NCI-H1092 (cell line): ENCODE measurements at places on chromosomes 4 and X.
A peak's percentile ranks its signal among the peaks of the same experiment; 100 is the strongest.

DNA sequence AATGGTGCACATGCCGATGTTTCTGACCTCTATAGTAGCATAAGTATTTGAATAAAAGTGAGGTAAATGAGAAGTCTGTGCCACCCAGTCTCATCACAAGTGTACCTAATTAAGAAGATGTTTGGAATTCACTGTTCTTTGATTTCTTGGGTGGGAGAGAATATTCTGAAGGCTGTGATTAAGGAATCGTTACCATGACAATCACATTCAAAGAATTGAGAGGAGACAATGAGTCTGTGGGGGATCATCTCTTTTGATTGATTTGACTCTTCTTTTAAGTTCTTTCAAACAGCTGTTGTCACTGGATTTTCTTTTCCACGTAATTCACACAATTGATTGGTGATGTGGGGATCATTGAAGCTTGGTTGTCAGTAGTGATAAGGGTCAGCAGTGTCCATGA lies 18.1 kb downstream of the FHL1 start:
- no peak for DNase-seq

- DNase-seq = no peak
Observed at GRCh38 chr4:184062769-184063168, 154.9 kb downstream of the ENPP6 start.

GRCh38 chrX:115504167-115504566 lies 56.8 kb upstream of the PLS3 start:
- DNase-seq = no peak

DNA sequence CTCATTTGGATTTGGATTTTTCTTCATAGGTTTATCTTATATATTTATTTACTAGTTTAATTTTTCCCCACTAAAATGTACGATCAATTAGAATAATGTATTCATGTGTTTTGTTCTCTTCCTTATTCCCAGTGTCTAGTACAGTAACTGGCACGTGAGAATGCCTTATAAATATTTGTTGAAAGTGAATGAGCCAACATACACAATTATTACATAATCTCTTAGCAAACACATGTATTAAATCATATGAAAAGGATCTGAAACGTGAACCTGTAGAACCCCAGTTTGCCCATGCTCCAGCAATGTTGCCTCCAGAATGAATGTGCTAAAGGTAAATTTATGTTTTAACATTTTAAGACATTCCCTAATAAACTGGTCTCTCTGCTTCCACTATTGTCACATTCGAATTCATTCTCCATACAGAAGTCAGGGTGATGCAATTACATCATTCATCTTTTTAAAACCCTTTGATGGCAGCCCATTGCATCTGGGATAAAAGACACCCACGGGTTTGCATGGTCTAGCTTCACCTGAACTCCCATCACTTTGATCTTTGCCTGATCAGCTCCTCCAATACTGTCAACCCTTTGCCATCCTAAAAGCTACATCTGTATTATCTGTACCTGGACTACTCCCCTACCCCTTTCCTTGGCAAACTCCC lies 30.7 kb upstream of the AREG start:
- DNase-seq = no peak

- no peak for DNase-seq
Observed at GRCh38 chr4:159460371-159460770, 357.5 kb downstream of the RAPGEF2 start.

GRCh38 chr4:73891739-73892405 lies 22.7 kb downstream of the CXCL1 start:
- DNase-seq = no peak

- DNase-seq = no peak
Observed at GRCh38 chrX:13081395-13082205, 37.2 kb upstream of the FAM9C start.

GRCh38 chr4:85940151-85940550 lies 419.7 kb downstream of the MAPK10 start:
- no peak for DNase-seq

DNA sequence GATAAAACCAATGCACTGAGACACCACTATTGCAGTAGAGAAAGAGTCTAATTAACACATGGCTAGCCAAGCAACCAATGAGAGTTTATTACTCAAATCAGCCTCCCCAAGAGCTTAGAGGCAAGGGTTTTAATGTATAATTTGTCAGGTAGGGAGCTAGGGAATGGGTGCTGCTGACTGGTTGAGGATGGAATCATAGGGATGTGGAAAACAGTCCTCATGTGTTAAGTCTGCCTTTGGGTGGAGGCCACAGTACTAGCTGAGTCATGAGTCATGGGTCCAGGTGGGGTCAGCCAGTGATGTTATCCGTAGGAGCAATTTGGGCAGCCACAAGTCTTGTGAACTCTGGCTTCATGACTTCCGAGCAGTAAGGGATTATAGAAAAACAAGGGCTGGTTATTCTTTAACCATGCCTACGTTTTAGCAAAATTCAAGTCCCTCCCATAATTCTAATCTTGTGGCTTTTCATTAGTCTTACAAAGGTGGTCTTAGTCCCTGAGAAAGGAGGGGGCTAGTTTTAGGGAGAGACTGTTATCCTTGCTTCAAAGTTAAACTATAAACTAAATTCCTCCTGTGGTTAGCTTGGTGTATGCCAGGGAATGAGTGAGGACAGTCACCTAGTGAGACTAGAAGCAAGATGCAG lies 25.1 kb upstream of the PLAC8 start:
- DNase-seq = no peak

- no peak for DNase-seq
Observed at GRCh38 chrX:40867352-40867751, 132.0 kb upstream of the MED14 start.

DNA sequence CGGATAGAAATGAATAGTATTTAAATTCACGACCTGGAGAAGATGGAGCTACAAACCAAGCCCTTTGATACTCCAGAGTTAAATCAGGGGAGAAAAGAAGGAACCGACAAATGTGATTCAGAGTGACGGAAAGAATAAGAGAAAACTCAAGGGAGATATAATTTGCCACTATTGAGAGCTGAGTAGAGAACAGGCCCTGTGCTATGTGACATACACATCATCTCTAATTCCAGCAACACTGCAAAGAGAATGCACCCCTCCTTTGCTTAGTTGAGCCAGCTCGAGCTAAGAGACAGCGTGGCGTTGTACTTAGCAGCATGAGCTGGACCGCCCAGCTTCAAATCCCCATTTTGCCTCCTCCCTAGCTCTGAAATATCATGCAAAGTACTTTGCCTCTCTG lies 266.4 kb upstream of the TENM3 start:
- DNase-seq = no peak

DNA sequence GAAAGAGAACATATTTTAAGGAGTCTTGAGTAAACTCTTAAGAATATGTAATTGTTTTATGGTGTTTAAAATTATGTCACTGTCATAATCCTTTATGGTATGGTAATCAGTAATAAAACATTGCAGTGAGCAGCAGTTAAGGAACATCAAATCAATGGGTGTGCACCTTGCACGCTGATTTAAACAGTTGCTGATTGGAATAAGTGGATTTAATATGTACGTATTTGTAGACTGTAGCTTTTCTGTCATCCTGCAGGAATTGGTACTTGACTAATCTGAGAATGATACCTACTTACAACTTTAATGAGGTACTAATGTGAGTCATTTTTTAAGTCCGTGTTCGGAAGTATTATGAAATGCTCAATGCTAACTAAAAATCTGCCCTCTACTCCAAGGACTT lies 212.2 kb downstream of the DCTD start:
- DNase-seq = no peak

DNA sequence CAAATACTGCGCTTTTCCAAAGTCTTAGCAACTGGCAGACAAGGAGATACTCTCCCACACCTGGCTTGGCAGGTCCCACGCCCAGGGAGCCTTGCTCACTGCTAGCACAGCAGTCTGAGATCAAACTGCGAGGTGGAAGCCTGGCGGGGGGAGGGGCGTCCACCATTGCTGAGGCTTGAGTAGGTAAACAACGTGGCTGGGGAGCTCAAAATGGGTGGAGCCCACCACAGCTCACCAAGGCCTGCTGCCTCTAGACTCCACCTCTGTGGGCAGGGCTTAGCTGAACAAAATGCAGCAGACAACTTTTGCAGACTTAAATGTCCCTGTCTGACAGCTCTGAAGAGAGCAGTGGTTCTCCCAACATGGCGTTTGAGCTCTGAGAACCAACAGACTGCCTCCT lies 23.0 kb upstream of the NFKB1 start:
- no peak for DNase-seq

GRCh38 chr4:5812506-5813229 lies 80.2 kb downstream of the CRMP1 start:
- peak; percentile 39 for DNase-seq

DNA sequence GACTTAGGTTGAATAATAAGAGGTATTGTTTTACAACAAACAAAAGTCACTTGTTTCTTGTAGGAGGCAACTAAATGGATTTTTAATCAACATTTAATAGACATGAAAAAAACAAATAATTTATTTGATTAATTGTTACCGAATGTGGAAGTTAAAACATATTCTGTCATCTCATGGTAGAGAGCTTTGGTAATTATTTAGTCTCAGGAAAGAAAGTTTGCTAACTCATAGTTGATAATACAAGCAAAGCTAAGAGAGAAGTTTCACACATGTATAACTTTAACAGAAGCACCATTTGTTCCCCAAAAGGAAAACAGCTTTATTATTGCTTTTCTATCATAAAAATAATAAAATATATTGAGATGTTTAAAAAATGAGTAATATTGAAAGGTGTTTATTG lies 44.9 kb downstream of the GUCY1A1 start:
- DNase-seq = no peak

GRCh38 chrX:121120690-121121605 lies 73.5 kb downstream of the GLUD2 start:
- DNase-seq = no peak

GRCh38 chrX:43166874-43167273 lies 388.9 kb upstream of the PPP1R2C start:
- DNase-seq = no peak

DNA sequence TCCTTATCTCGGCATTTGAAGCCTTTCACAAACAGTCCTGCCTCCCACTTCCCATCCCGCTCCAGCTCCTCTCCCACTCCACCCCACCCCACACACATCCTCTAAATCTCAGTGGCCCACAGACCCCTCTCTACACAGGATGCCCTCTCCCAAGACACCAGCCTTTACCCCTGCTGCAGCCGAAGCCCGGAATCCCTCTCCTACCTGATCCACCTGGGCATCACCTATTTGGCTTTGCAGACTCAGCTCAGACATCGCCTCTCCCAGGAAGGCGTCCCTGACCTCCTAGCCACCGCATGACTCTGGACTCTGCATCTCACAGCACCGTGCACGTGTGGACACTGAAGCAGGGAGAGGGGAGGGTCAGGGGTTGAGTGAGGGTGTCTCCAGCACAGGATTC lies 11.5 kb downstream of the PPP2R2C start:
- DNase-seq = no peak

- no peak for DNase-seq
Observed at GRCh38 chr4:152072001-152072485, 311.2 kb upstream of the GATB start.

GRCh38 chrX:145856181-145856580 lies 38.6 kb downstream of the SLITRK2 start:
- DNase-seq = no peak

DNA sequence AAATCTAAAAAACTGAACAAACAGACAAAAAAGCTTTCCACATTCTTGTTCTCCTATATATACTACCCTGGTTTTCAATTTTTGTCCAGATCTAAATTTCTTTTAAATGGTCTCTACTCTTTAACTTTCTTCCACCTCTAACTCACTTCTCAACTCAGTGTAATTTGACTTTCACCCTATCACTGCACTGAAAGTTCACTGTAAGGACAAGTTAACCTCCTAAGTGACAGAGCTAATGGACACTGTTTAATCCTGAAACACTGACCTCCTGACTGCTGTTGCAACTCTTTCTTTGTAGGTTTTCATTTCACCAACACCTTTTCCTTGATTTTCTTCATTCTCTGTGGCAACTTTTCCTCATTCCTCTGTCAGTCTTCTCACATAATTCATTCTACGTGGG lies 50.0 kb downstream of the ATOH1 start:
- DNase-seq = no peak

- DNase-seq = no peak
Observed at GRCh38 chrX:9162698-9163097, 128.8 kb upstream of the FAM9B start.

DNA sequence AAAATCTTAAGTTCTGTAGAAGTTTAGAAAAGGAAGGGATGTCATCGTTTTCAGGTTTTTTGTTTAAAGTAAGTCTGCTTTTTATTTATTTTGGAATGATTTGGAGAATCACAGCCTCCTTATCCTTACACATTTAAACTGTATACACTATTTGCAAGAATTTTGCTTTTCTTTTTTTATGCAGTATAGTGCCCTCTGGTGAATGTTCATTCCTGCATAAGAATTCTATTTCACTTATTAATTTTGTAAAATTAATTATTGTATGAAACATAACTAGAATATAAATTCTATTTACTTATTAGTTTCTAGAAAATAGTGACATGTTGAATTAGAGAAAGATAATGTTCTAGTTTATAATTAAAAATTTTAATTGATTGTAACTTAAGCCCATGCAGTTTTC lies 44.6 kb downstream of the DACH2 start:
- DNase-seq = no peak

DNA sequence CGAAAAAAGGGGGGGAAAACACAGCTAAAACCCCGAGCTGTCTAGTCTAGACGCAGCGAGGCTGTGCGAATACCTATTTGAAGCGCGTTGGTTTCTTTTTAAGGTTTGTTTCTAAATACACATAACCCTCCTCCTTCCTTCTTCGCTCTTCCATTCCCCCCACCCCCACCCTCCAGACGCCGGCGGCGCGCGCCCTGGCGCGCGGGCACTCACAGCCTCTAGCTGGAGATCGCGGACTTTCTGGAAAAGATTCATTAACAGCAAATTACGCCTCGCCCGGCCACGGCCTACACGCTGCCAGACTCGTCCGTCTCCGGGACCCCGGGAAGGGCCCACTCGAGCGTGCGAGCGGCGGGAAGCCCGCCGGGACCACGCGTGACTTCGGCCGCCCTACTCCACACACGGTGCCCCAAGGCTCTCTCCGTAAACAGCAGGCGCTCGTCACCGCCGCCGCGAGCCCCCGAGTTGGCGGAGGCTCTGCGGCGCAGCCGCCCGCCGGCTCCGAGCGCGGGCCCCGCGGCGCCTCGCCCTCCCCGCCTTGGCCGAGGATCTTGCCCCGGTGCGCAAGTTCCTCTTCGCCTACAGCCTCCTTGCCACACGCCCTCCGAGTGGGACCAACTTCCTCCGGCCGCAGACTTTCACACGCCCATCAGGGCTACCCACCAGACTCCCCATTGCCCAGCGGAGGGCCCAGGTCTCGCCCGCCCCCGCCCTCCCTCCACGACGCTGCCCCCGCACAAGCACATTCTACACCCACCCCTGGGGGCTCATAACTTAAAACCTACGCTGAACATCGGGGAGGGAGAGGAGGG lies 2.0 kb downstream of the BCOR start:
- no peak for DNase-seq
